ENCODE measurements at places on chromosomes 3 and 15. TPM values are rescaled to one million over a fixed set of nuclear protein-coding genes. Genes with fewer than 3 reads are reported as not detected.

DNA sequence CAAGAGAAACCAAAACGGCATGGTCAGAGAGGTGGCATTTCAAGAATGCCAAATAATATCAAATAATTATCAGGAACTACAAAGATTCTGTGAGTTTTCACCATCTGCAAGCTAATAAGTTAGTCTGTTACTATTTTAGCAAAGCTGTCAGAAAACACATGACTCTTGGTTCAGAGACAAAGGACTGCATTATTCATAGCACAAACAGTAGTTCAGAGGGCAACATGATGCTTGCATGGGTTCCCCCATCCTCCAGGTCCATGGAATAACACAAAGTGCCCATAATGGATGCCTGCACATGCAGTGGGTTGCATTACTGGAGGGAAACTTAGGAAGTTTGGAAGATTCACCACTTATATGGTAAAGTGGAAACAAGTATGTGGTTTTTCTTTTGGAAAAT lies 228.8 kb upstream of the ALCAM start:
- DNase-seq, result no peak

DNA sequence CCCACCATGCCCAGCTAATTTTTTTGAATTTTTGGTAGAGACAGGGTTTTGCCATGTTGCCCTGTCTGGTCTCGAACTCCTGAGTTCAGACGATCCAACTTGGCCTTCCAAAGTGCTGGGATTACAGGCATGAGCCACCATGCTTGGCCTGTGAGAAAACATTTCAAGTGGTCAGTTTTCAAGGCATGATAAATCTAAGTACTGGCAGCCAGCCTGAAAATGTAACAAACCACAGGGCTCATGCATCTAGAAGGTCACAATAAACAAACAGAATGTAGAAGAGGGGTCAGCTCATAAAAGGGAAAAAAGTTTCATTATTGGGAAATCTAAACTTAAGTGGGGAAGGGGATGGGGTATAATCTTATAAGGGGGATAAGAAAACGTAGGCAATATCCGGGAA lies 39.9 kb downstream of the PPCDC start:
- no peak for DNase-seq

GRCh38 chr3:9793161-9793781 lies 389 bp downstream of the ARPC4 start:
- DNase-seq, result peak; percentile 39

DNA sequence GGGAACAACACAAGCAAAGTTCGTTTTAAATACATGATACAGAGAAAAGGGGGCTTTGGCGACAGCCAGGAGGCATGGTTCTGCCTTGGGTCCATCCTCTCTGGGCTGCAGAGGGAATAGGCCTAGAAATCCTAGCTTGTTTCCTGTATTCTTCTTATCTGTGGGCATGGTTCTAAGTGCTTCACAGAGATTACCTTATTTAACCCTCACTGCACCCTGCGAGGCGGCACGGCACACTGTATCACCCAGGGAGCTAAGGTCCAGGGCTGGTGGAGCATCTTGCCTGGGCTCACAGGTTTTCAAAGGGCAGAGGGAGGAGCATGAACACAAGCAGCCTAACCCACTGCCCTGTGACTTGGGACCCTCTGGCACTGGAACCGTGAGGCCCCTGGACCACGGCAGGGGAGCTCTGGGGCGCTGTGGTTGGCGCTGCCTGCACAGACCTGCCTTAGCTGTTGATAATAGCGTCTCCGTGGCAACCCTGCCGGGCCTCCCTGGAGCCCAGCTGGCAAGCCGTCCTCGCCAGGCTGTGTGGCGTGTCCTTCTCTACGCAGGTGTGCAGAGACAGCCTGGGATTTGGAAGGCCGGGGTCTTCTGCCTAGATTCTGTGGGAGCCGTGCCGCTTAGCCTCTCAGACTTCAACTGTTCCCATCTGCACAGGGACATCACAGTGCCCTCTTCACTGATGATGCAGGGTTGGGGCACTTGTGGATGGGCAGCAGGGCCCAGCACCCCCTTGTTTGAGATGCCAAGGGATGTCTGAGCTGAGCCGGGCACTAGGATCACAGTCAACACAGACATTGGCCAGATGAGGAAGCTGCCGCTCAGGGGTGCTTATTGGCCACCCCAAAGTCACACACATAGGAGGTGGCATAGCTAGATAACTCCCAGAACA lies 154.6 kb upstream of the TLE3 start:
- no peak for DNase-seq

DNA sequence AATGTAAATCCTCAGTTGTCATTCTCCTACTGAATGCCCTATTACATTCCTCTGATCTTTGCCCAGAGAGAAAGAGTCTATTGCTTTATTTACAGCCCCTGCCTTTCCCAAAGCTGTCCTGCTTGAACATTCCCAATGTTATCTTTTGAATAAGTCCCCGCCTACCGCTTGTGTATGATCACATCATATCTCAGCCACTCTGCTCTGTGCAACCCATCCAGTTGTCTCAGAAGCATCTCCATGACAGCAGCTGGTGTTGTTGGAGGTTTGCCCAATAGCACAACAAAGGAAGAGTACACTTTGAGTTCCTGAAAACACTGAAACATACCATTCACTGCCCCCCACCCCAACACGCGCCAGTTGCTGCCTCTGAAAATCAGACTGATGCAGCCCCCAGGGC lies 22.0 kb upstream of the FAM3D start:
- no peak for DNase-seq

DNA sequence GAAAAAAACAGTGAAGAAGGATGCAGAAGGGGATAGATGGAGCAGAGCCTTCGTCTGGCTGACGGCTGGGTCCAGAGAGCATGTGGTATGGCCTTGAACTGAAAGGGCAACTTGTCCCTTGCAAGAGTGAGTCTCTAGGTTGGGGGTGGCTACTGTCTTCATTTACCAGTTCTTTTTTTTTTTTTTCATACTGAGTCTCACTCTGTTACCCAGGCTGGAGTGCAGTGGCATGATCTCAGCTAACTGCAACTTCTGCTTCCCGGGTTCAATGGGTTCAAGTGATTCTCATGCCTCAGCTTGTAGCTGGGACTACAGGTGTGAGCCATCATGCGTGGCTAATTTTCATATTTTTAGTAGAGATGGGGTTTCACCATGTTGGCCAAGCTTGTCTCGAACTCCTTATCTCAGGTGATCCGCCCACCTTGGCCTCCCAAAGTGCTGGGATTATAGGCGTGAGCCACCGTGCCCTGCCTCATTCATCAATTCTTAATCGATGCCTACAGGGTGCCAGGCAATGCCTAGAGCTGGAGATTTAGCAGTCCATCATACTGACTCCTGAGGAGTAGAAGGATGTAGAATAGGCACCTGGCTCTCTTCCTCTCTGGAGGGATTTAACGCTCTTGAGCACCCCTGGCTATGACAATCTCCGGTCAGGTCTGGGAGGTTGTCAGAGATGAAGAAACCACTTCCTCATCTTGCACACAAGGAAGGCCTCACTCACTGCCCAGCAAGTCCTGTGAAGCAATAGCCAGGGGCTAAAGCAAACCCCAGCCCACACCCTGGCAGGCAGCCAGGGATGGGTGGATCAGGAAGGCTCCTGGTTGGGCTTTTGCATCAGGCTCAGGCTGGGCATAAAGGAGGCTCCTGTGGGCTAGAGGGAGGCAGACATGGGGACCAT lies at the start of gene CAMP:
Gene CAMP (plus strand): TSS at position 880 of the 898 bp plus-strand sequence. CDS start 17 bp downstream, at position 897.
- DNase-seq, result no peak

GRCh38 chr3:94026623-94027022 lies 1.8 kb downstream of the STX19 start:
- no peak for DNase-seq

DNA sequence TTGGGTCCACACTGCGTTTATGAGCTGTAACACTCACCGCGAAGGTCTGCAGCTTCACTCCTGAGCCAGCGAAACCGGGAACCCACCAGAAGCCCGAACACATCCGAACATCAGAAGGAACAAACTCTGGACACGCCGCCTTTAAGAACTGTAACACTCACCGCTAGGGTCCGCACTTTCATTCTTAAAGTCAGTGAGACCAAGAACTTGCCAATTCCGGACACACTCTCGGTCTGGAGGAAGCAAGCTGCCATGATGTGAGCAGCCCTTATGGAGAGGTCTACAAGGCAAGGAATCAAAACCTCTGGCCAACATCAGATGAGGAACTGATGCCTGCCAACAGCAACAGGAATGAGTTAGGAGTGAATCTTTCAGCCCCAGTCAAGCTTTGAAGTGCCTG lies 62.9 kb downstream of the SLC28A2 start:
- DNase-seq, result no peak

DNA sequence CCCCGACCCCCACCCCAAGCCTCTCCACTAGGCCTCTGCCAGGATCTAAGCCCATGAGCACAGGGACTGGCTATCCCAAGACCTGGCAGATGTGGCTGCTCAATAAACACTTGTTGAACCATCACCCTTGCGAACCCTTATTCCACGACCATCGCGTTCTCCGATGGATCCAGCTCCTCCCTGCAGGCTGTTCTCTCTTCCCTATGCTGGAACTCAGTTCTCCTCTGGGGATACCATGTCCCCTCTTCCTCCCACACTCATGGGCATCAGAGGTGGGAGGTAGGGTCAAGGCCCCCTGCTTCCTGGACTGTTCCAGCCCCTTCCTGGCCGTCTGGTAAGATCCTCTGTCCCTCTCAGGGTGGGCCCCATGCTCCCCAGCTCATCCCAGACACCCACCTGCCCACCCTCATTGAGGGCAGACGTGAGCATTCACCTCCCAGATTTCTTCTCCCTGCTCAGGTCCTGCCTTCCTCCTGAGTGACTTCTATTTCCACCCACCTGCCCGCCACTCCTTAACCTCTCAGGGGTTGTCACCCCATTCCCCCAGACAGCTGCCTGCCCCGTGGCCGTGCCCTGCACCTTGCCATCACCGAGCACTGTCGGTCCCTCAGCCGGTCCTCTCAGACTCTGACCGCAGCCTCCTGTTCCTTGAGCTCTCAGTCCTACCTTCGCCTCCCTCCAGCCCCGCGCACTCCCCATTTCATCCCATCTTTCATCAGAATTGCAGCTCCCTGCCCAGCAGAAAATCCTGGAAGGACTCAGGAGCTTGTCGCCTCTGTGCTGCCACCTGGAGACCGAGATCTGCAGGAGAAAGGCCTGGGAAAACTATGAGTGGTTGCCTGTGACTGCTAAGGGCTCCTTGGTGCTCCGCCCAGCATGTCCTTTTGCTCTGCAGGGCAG lies 42.0 kb downstream of the PML start:
- no peak for DNase-seq

Gene CLDND1
- total RNA-seq, result 284 TPM

Gene AADACL2
- total RNA-seq, result not detected

Gene MYD88
- total RNA-seq, result 27.3 TPM

Data from activated T-cell treated with anti-CD3 and anti-CD28 coated beads, Interleukin-2, amount 50 U/mL, for 72 hours (primary cell).